Esophagus squamous epithelium (tissue), 5 donors: ENCODE measurements at places on chromosomes 16 and 17.
A peak's percentile ranks its signal among the peaks of the same experiment; 100 is the strongest.

DNA sequence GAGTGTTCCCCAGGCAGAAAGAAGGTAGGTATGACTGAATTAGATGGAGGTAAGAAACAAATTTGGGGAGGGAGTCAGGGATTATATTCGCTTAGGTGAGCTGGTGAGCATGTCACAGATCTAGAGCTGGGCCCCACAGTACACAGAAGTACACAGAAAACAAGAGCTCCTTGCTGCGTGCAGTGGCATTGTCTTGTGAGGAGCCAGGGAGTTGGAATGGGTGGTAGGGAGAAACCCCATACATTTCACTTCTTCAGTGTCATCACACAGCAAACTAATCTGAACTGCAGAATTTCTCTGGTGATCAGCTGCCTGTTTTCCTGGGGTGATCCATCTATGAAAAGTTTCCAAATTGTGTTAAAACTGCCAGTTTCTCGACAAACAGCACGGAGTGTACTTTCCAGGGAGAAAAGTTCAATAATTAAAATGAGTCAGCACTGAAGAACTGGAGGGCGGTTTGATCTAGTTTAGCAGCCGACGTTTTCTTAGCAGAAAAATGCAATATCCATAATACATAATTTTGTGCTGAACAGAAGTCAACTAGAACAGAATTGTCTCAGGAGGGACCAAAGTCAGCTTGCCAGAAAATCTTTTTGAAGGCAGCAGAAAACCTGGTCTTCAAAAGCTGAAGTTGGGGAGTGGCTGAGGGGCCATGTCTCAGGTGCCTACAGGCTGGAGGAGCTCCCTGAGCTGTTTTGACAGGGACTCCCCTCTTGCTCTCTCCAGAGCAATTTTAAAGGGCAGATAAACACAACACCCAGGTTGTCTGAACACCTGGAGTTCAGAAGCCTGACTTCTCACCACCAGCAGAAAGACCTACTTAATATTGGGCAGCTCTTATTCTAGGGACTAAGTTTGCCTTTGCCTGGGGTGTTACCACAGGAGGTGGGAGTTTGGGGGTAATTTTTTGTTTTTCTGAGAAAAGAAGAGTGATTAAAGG is 448.6 kb downstream of the CA10 start:
- H3K27me3 ChIP-seq: no peaks in the 10 kb centered on the region
- H3K36me3 ChIP-seq: no peaks in the 10 kb centered on the region
- H3K4me1 ChIP-seq: no peaks in the 10 kb centered on the region
- H3K4me3 ChIP-seq: no peak overlapping the region

DNA sequence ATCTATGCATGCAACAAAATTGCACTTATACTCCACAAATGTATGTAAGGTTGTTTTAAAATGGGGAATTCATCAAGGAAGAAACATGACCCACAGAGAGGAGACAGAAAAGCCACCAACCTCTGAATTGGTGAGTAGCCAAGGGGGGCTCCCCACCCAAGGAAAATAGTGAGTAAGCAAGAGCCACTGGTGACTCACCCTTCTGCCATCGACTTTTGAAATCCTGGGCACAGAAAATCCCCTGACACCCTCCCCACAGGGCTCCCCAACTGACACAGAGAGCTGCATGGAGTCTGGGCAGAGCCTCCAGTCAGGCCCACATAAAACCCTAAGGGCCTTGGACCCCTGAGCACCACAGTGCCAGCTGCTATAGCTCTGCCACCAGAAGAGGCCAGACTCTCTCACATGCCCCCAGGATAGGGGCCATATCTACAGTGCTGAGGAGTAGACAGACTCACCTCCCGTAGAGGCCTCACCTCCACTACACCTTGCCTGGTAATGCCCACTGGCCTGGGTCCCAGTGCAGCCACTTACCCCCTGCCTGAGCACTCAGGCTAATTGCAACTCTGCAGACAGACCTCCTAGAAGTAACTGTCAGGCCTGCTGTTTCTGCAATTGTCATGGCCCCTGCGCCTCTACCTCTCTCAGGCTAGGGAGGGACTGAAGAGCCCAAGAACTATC is 244.7 kb upstream of the WSB1 start:
- no peaks in the 10 kb centered on the region for H3K27me3 ChIP-seq
- no peak overlapping the region for H3K4me3 ChIP-seq
- no peak for DNase-seq
- H3K27ac ChIP-seq: no peak overlapping the region

- no peak overlapping the region for H3K4me3 ChIP-seq
- no peak for DNase-seq
- H3K4me1 ChIP-seq: no peaks in the 10 kb centered on the region
- H3K27ac ChIP-seq: no peak overlapping the region
- no peaks in the 10 kb centered on the region for H3K36me3 ChIP-seq
- H3K27me3 ChIP-seq: no peaks in the 10 kb centered on the region
Measured at GRCh38 chr17:58446086-58446485, 28.8 kb upstream of the RNF43 start.

GRCh38 chr17:43327421-43327820 is 71.4 kb upstream of the ARL4D start:
- no peak overlapping the region for H3K4me3 ChIP-seq
- no peaks in the 10 kb centered on the region for H3K36me3 ChIP-seq
- peaks cover 8% of the 10 kb centered on the region for H3K4me1 ChIP-seq

GRCh38 chr16:10490141-10490540 is 90.3 kb downstream of the EMP2 start:
- no peak overlapping the region for H3K4me3 ChIP-seq
- H3K27ac ChIP-seq: no peak overlapping the region
- H3K36me3 ChIP-seq: no peaks in the 10 kb centered on the region
- H3K27me3 ChIP-seq: no peaks in the 10 kb centered on the region
- H3K4me1 ChIP-seq: no peaks in the 10 kb centered on the region
- DNase-seq: no peak

GRCh38 chr17:81858967-81859905 is 1.1 kb downstream of the P4HB start:
- H3K4me1 ChIP-seq: peaks cover 88% of the 10 kb centered on the region
- no peak for DNase-seq
- H3K27me3 ChIP-seq: no peaks in the 10 kb centered on the region
- peak overlapping the region; percentile 88 for H3K4me3 ChIP-seq
- peak overlapping the region; percentile 92 for H3K27ac ChIP-seq

DNA sequence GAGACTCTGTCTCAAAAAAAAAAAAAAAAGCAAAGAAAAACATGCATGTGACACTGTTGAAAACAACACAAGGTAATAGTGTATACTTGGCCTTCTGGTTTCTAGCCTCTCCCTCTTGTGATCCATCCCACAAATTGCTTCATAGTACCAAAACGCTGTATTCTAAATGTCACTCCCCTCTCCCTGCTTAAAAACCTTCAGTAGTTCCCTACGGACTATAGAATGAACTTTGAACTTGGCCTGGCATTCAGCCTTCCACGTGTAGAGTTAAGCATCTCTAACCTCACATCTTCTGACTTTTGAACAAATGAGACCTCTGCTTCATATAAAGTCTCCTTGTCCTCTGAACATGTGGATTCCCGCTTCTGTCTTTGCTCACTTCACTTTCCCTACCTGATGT is 5.1 kb downstream of the ZNF821 start:
- no peak overlapping the region for H3K27ac ChIP-seq
- H3K4me1 ChIP-seq: peaks cover 5% of the 10 kb centered on the region
- peaks cover 4% of the 10 kb centered on the region for H3K36me3 ChIP-seq

DNA sequence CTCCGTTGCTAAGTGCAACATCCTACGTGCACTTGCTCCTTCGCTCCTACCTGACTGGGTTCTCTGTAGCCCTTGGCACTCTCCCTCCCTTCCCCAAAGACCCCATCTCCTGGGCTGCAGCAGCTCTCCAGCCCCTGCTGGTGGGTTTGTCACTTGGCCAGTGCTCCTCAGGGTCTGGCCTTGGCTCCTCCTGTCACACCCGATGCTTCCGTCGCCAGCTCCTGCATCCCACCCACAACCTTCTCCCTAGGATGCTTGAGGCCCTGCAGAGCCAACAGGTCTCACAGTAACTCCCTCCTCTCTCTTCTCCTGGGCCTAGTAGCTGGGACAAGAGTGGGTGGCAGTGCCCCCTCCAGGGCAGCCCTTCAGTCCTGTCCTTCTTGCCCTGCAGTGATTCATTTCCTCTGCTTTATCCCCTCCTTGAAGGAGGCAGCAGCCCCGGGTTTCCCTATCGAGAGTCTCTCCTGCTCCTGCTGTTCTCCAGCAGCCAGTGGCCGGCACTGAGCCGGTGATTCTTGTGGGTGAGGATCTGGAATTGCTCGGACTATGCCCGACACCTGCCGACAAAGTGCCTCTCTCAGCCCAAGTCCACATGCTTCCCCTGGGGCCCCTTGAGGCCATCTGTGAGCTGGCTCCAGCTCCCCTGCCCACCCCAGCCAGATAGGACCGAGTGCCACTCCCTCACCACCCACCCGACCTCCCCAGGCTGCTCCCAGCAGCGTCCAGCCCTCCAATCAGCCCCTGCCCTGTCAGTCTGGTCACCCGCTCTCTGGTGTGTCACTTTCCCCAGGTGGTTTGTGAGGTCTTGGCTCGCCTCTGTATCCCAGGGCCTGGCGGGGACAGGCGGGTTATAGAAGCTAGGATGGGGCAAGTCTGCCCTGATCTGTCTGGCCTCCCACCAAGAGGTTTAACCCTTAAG is 3.8 kb downstream of the LITAFD start:
- no peak for DNase-seq
- peaks cover 8% of the 10 kb centered on the region for H3K36me3 ChIP-seq
- no peak overlapping the region for H3K4me3 ChIP-seq

DNA sequence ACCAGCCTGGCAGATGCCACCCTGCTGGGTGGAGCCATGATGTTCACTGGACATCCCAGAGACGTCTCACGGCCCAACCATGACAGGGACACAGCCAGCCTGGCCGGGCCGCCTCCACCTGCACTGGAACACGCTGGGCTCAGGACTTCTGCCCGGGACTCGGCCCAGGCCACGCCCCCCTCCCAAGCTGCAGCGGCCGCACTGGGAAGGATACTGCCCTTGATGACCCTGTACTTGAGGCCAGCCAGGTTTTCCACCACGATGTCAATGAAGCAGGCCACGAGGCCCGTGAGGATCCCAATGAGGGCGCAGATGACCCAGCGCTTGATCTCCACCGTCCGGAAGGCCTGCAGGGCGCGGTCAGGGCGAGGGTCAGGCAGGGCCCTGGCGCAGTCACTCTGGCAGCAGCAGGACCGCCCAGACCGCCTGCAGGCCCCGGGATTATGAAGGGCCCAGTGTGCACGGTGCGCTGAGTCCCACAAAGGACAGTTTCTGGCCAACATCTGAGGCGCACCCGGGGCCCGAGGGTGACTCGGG is 14.2 kb downstream of the CLCN7 start:
- H3K27me3 ChIP-seq: no peaks in the 10 kb centered on the region
- H3K36me3 ChIP-seq: peaks cover 18% of the 10 kb centered on the region
- no peak overlapping the region for H3K27ac ChIP-seq
- no peak for DNase-seq
- no peaks in the 10 kb centered on the region for H3K4me1 ChIP-seq

DNA sequence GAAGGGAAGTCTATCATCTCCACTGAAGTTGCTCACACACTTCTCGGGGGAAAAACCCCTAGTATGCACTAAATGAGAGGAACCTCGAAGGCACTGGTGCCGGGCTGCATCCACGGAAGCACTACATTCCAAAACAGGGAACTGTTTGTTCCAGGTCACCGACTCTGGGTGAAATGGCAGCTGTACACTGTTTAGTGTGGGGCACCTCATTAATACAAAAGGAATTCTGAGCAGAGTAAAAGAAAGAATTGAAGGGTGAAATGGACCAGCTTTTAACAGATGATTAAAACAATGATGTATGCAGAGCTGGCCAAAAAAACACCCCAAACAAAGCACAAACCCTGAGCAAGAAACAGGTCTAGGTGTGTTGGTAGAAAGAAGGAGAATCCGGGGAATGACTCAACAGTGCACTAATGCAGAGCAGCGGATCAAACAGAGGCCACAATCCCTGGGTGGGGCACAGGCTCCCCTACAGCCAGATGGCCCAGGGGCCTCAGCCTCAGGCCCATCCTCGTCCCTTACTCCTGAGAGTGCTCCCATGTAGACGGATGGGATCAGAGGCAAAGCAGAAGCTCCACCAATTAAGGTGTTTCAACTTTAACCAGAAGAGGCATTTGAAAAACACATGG is 161.5 kb downstream of the ZFHX3 start:
- H3K27me3 ChIP-seq: no peaks in the 10 kb centered on the region
- H3K4me1 ChIP-seq: peaks cover 13% of the 10 kb centered on the region
- H3K36me3 ChIP-seq: no peaks in the 10 kb centered on the region
- no peak overlapping the region for H3K27ac ChIP-seq
- H3K4me3 ChIP-seq: no peak overlapping the region
- DNase-seq: no peak

GRCh38 chr17:44565866-44566443 is 8.7 kb downstream of the FZD2 start:
- H3K4me3 ChIP-seq: no peak overlapping the region
- H3K27me3 ChIP-seq: peaks cover 31% of the 10 kb centered on the region
- H3K36me3 ChIP-seq: no peaks in the 10 kb centered on the region
- no peak overlapping the region for H3K27ac ChIP-seq
- DNase-seq: no peak

DNA sequence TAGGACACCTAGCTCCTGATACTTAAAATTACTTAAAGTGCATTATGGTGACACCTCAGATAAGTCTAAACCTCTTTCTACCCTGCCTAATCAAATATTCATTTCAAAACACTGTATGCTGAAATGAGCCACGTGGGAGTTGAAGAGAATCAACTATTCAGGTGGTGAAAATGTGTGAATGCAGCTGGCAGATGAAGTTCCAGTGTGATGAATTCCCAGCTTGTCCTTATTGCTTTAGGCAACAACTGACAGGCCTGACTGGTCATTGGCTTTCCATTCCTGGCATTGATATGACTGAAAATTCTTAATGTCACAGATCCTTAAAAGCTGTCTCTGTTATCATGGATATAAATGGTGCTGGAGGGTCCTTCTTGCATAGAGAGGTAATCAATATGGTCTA is 301.9 kb upstream of the TBX2 start:
- H3K4me1 ChIP-seq: no peaks in the 10 kb centered on the region
- H3K27me3 ChIP-seq: no peaks in the 10 kb centered on the region
- no peak overlapping the region for H3K4me3 ChIP-seq
- no peak overlapping the region for H3K27ac ChIP-seq

DNA sequence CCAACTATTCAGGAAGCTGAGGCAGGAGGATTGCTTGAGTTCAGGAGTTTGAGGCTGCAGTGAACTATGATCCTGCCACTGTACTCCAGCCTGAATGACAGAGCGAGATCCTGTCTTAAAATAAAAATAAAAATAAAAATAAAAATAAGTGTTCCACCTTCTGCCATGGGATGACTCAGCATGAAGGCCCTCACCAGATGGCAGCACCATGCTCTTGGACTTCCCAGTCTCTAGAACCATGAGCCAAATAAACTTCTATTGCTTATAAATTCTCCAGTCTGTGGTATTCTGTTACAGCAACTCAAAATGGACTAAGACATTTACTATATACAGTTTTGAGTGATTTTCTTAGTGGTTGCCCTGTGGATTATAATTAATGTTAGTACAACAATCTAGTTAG is 7.9 kb upstream of the SLC38A7 start:
- no peaks in the 10 kb centered on the region for H3K36me3 ChIP-seq
- H3K27ac ChIP-seq: no peak overlapping the region
- H3K4me1 ChIP-seq: peaks cover 2% of the 10 kb centered on the region
- no peak for DNase-seq
